Fibroblast of the aortic adventitia (primary cell): ENCODE measurements at places on chromosomes 1 and 21.

GRCh38 chr1:43256675-43257570, 12.9 kb upstream of the TMEM125 start:
- no peak for DNase-seq

DNA sequence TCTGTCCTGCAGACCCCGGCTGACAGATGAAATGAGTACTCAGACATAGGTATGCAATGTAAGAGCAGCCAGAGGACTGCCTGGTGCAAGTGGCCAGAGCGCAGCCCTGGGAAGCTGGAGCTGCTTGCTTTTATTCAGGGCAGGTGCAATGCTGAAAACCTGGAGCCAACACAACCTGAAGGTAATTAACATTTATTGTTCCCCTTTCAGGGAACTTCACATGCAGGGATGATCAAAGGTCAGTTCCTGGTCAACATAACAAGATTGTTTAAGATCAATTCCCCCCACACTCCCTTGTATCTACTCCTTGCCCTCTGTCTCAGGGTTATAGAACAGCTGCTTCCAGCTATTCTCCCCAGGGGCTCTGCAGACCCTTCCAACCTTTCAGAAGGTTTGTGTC, 48.7 kb upstream of the PRELP start:
- DNase-seq = no peak

DNA sequence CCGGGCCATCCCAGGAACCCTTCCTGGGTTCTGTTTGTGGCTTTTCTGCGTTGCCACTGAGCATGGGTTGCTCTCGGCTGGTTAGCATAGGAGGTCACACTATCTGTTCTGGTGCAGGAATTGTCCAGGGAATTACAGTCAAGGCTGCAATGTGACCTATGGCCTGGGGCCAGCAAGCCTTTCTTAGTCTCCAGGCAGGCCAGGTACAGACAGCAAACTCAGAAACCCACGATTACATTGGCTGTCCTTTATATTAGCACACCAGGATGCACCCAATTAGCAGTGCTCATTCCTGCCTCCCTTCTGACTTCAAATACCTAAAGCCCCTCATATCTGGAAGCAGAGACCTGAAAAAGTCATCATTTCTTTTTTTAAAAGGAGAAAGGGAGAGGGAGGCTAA, 55.2 kb downstream of the CD247 start:
- DNase-seq = no peak

DNA sequence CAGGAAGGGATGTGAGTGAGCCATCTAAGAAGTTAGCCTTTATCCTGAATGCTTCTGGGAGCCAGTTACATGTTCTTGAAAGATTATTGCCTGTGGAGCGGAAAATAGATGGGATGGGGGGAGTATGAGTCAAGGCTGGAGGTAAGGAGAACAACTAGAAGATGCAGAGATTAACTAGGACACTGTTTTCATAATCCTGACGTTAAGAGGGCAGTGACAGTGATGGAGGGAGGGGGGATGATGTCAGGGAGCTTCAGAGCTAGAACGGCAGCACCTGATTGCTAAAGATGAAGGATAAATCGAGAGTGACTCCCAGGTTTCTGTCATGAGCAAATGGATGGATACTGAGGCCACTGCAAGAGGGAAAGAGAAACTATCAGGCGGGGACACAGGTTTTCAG, 10.0 kb upstream of the RCSD1 start:
- no peak for DNase-seq

- no peak for DNase-seq
Observed at GRCh38 chr21:21412096-21412495, 413.9 kb downstream of the NCAM2 start.

GRCh38 chr1:71422221-71422620, 341.4 kb upstream of the ZRANB2 start:
- no peak for DNase-seq

DNA sequence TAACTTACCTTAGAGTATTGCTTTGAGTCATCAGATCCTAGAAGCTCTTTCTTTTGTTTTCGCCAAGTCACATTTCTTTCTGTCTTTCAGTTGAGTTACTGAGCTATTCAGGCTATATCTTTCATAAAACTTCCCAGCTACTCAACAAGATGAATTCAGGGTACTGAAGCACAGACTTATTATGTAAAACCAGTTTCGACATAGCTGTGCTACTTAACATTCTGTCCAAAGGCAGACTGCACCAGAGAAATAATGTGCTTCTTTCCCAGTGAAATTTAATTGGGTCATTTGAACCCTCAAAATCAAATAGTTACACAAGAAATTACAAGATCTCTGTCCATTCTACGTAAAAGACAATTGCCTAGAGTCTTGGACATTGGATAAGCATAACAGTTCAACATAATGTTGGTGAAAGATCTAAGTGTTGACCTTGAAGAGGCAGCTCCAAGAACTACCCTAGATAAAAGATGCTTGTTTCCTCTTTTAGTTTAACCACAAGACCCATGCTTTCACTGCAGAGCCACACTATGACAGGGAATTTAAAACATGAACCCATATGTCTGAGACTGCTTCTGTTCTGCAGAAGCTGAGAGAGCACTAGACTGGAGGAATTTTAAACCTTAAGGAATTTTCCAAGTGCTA, 163.2 kb downstream of the LRRC40 start:
- DNase-seq = peak; percentile 25

- no peak for DNase-seq
Observed at GRCh38 chr1:204376919-204377799, 17.4 kb upstream of the PLEKHA6 start.

- no peak for DNase-seq
Observed at GRCh38 chr1:13687151-13687715, 12.8 kb upstream of the PRDM2 start.

DNA sequence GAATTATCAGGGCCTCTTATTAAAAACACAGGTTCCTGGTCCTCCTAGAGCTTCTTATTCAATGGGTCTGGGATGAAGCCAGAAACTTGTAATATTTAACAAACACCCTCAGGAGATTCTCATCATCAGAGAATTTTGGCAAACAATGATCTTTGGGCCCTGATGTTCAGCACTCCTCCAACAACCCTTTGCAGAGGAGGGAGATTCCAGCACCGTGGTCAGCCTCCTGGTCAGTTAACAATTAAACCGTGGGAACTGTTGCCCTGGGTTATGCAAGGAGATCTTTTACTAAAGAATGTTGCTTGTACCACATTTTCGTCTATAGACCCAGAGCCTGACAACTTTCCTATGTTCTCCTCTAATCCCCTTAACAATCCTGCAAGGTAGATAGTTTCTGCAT, 294.4 kb downstream of the PLPP3 start:
- DNase-seq = peak; percentile 85

- DNase-seq = no peak
Observed at GRCh38 chr1:19250629-19251304, 557 bp downstream of the EMC1 start.

DNA sequence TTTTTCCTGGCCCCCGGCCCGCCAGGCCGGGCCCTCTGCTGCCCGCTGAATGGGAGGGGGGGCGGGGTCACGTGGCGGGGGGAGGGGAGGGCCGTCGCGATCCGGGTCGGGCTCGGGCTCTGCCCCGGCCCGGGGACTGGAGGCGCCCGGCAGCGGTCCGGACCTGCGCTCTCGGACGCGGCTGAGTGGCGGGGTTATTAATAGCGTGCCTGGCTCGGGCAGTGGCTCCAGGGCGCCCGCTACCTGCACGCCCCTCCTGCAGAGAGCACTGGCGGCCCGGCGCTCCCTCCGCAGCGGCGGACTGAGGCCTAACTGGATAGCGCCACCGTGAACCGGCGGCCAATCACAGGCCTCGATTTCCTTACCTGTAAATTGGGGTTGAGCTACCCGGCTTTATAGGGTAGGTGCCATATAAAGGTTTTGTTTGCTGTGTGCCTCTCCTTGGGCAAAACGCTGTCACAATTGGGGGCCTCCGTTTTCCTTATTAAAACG, 28.1 kb downstream of the AHDC1 start:
- DNase-seq = peak; percentile 42

DNA sequence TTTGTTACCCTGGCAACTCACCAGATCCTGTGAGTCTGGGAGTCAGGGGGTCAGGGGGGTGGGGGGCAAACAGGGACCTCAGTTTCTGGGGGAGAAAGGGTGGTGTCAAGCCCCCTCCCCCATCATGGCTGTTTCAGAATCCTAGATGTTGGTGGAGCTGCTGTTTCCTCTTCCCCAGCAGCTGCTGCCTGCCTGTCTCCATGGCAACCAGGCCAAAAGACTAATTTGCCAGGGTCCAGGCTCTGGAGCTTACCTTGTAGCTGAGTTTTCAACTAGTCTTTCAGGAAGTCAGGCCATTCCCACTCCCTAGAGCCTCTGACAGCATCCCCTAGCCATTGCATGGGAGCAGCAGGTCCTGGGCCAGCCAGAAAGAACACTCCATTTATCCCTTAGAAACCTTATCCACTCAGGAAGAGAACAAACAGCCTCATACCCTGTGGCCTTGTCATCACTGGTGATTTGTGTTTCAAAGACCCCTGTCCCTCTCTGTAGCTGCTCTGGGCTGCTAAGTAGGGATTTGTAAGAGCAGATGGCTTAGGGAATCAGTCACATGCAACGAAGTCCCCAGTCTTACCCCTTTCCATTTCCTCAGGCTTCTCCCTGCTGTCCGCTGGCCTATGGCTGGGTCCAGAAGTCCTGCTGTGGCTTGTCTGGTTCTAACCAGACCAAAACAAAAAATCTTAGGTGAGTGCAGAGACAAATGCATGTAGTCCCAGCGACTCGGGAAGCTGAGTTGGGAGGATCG, 21.5 kb upstream of the STMN1 start:
- no peak for DNase-seq

DNA sequence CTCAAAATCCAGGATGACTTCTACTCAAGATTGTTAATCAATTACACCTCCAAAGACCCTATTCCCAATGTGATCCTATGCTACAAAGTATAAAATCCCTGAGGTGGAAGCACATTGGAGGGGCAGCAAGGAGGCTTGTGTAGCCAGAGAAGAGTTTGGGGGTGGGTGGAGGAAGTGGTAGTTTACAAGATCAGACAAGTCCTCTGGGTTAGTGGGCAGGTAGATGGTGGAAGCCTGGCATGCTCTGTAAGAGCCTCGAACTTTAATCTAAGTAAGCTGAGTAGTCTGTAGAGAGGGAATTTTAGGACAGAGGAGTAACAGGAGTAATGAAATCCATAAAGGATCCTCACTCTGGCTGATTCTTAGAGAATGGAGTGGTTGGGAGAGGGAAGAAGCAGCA, 65.0 kb upstream of the KCTD3 start:
- no peak for DNase-seq

DNA sequence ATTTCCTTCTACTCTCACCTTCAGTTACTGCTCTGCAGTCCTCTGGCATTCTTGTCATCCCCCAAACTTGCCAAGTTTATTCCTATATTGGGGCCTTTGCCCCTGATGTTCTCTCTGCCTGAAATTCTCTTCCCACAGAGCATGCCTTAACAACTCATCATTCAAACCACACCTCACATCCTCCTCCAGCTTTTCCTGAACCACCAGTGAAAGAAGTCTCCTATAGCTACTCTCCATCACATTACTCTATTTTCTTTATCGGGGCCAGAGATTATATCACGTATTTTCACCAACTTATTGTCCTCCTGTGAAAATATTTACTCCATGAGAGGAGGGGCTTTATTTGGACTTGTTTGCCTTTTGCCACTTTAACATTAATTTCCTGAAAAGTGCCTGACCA, 32.1 kb downstream of the EXTL2 start:
- DNase-seq = peak; percentile 28

GRCh38 chr1:18998016-18998724, 41.7 kb upstream of the IFFO2 start:
- no peak for DNase-seq

GRCh38 chr1:233636503-233636877, 22.6 kb downstream of the KCNK1 start:
- DNase-seq = no peak

GRCh38 chr1:185789501-185790193, 55.5 kb downstream of the HMCN1 start:
- DNase-seq = no peak

DNA sequence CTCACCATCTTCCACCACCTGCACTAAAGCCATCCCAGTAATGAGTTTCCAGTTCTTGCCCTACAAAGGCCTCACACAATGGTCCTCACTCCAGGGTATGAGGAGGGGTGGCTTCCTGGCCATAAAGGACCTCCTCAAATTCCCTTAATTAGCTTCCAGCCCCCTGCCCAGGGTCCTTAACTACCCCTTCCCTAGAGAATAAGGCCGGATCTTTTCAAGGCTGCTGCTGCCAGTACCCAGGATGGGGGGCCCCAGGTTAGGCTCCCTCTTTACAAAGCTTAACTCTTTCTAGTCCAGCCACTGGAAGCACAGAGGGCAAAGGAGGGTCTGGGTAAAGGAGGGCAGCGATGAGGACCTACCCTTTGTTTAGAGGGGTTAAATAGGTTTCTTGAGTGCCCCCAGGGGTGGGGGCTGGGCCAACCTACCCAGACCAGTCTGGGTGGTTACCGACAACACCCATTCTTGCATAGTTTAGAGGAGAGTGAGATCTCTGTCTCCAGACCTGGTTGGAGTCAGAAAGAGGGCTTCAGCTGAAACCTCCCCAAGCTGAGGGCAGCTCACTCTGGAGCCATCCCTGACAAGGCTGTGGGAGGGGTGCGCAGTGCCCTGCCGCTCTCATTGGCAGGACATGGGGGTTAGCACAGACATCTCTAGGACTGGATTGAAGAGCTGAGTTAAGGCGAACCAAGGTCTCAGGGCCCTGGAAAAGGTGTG, 7.1 kb downstream of the BLACAT1 start:
- DNase-seq = no peak

GRCh38 chr1:204456826-204457442, 37.7 kb downstream of the PIK3C2B start:
- DNase-seq = peak; percentile 31

DNA sequence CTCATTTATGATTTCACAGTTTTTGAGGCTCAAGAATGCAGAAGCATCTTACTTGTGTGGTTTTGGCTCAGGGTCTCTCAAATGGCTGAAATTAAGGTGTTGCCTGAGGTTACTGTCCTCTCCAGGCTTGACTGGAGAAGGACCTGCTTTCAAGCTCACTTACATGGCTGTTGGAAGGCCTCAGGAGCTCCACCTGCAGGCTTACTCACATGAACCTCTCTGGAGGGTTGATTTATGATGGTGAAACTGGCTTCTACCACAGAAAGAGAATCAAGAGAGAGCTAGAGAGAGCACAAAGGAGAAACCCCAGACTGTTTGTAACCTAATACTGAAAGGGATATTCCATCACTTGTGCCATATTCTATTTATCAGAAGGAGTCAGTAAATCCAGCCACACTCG, 6.2 kb upstream of the KCNK2 start:
- DNase-seq = peak; percentile 58

GRCh38 chr21:44371596-44371995, 18.2 kb downstream of the TRPM2 start:
- no peak for DNase-seq

DNA sequence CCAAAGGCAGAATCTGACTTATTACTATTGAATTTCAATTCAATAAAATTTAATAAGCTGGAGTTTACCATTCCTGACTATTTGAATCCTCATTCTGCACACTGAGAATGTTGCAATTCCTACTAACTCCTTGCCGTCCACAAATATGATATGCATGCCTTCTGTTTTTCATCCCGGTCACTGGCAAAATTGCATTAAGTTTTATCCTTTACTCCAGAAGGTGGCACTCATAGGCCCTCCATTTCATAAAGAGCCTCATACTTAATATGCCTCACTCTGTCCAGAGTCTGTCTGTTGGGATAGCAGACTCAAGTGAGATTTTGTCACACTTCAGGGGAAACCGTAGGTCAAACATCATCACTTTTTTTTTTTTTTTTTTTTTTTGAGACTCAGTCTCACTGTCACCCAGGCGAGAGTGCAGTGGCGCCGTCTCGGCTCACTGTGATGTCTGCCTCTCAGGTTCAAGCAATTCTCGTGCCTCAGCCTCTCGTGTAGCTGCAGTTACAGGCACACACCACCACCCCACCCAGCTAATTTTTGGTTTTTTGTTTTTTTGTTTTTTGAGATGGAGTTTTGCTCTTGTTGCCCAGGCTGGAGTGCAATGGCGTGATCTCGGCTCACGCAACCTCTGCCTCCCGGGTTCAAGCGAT, 27.3 kb downstream of the F11R start:
- DNase-seq = peak; percentile 88
